Stimulated activated CD4-positive, alpha-beta T cell treated with anti-CD3 and anti-CD28 coated beads, Interleukin-2, amount 100 ng/mL, for 48 hours (primary cell): ENCODE measurements at places on chromosomes 7 and 10.
A peak's percentile ranks its signal among the peaks of the same experiment; 100 is the strongest.

- DNase-seq: no peak
Measured at GRCh38 chr7:1124164-1124563, 35.8 kb downstream of the ZFAND2A start.

- DNase-seq: no peak
Measured at GRCh38 chr7:128357217-128357613, 4.3 kb downstream of the PRRT4 start.

DNA sequence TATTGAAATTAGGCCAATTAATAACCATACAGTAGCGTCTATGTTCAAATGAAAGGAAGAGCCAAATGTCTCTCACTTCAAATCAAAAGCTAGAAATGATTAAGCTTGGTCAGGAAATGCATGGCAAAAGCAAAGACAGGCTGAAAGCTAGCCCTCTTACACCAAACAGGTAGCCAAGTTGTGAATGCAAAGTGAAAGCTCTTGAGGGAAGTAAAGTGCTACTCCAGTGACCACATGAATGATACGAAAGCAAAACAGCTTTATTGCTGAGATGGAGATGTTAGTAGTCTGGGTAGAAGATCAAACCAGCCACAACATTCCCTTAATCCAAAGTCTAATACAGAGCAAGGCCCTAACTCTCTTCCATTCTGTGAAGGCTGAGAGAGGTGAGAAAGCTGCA lies 123.8 kb downstream of the TEX36 start:
- no peak for DNase-seq

DNA sequence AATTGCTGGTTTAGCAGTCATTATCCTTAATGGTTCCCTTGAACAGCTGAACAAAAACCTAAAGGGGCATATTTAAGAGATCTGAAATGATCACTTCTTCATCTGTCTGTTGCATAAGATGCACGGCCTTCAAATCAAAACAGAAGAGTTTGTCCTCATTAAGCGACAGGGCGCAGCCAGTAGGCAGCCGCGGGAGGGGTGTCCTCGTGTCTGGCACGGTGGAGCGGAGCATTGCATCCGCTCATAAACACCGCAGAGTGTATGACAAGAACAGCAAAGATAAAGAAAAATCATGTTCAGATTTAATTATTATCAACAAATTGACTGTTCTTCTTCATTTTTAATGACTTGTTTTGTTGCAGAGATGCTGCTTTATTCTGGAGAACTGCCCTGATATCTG lies 255.6 kb upstream of the ADARB2 start:
- DNase-seq: no peak

DNA sequence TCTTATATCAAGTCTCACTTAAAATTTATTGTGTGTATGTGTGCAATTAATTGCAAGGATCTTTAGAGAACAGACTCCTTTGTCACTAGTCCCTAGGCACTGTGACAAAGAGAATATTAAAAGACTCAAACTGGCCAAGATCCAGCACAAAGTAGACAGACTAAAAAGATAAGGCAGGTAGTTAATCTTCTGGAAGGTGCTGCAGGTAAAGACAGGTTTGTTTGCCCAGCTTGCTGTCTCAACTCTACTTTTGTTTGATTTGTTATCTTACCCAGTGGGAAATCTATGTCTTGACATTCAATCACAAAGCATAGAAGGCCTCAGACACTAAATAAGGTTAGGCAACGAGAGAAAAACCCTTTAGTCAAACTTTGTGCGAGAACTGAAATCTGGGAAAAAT lies 807.9 kb upstream of the LRRN3 start:
- DNase-seq: no peak

DNA sequence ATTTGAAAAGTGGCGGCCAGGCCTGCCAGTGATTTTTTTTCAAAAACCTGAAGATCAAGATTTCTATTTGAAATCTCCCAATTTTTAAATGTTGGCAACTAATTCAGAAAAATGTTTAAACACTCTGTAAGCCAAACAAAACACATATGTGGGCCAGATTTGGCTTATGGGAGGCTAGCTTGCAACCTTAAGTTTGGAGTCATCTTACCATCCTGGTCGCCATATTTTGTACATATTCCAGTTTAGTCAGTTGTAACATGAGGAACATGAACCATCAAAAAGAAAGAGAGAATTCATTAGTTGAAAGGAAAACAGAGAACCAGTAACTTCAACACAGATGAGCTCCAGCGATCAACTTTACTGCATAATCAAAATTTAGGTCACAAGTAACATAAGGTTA lies 115.4 kb downstream of the TMEM26 start:
- no peak for DNase-seq

- no peak for DNase-seq
Measured at GRCh38 chr7:35533902-35534301, 161.0 kb downstream of the HERPUD2 start.

- DNase-seq: no peak
Measured at GRCh38 chr10:62934258-62934657, 118.1 kb upstream of the EGR2 start.

GRCh38 chr10:70191972-70192305 lies 21.6 kb upstream of the SAR1A start:
- no peak for DNase-seq

- peak; percentile 48 for DNase-seq
Measured at GRCh38 chr10:119602241-119603095, 5.7 kb upstream of the TIAL1 start.

GRCh38 chr10:133087679-133088178 lies at the start of gene ADGRA1:
Gene ADGRA1 (plus strand): TSS chr10:133087924. CDS start chr10:133088910, 986 bp downstream.
- DNase-seq: no peak

- DNase-seq: no peak
Measured at GRCh38 chr10:17712717-17713471, 39.1 kb upstream of the TMEM236 start.

DNA sequence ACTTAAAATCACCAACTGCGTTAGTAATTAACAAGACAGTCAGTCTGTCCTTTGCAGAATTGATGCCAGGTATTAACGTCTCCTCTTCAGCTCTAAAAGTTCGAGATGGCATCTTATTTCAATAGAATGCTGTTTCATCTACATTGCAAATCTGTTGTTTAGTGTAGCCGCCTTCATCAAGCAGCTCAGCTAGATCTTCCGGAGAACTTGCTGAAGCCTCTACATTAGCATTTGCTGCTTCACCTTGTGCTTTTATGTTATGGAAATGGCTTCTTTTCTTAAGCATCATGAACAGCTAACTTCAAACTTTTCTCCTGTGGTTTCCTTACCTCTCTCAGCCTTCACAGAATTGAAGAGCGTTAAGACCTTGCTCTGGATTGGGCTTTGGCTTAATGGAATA lies 95.5 kb upstream of the FAM20C start:
- DNase-seq: no peak

- no peak for DNase-seq
Measured at GRCh38 chr10:63376560-63377304, 89.0 kb downstream of the JMJD1C start.

DNA sequence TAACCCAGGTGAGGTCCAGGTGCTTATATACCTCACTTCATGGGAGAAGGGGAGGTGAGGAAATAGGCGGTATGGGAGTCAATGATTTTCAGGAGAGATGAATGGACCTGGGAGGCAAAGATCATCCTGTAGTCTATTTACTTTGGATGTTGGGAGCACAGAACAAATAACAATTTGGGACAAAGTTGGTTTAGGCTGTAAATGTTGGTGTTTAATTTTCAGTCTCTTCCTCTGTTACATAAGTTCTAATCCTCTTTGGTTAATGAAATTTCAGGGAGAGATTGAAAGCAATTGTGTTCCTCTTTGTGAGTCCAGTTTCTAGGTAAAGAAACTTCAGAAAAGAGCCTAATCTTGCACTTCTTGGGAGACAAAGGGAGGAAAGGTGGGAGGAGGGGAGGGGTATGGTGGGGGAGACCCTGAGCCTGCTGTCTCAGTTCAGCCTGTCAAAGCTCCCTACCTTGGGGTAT lies 46.9 kb downstream of the AKR1C4 start:
- no peak for DNase-seq

DNA sequence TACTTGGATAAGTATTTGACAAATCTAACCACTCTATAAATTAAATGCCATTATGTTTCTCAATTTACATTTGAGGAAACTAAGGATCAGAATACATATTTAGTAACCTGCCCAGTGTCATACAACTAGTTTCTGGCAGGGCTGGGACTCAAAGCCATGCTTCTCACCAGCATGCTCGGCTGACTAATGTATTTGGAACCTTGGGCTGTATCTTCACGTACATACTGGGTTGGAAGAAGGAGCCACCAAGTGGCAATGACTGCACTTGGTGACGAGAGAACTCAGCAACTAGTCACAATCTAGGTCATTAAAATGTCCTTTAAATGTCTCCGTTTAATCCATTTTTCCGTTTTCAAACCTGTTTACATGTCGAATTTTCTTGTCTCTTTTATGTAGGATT lies 42.9 kb downstream of the CHRM2 start:
- no peak for DNase-seq

DNA sequence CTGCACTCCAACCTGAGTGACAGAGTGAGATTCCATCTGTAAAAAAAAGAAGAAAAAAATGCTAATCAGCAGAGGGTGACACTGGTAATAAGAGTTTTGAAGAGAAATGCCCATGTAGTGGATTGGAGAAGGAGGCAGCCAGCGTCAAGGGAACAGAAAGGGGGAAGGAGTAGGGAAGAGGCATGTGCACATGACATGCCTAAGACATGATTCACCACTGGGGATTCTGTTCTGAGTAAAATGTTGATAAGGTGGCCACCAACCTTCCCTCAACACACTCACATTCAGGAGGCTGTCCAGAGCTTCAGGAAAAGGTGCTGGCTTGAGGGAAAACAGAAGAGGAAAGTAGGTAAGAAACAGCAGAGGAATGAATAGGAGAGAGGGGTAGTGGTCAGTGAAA lies 39.9 kb downstream of the AKR1D1 start:
- no peak for DNase-seq

GRCh38 chr7:144606261-144606660 lies 202.8 kb upstream of the NOBOX start:
- no peak for DNase-seq

- no peak for DNase-seq
Measured at GRCh38 chr7:31688996-31689395, 2.0 kb downstream of the PPP1R17 start.

- DNase-seq: peak; percentile 52
Measured at GRCh38 chr10:110610308-110610774, 33.8 kb upstream of the RBM20 start.
